ENCODE measurements at places on chromosomes 2 and 18.

DNA sequence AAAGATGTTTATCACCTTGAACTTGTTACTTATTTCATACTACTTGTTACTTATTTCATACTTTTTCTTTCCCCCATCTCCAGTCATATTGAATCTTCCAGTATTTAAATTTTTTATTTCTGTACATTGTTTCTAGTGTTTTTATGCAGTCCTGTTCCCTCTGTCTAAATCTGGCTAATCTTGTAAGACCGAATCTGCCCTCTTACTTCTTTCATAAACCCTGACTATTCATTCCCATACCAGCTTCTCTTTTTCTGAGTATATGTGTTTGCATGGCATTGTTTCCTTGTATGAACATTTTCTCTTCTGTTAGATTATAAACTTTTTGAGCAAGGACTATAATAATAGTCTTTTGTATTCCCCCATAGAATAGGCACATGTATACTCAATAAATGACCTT, 131.7 kb downstream of the TAF4B start:
- no peak for DNase-seq

GRCh38 chr2:195533771-195534642, 123.0 kb upstream of the SLC39A10 start:
- no peak for DNase-seq

DNA sequence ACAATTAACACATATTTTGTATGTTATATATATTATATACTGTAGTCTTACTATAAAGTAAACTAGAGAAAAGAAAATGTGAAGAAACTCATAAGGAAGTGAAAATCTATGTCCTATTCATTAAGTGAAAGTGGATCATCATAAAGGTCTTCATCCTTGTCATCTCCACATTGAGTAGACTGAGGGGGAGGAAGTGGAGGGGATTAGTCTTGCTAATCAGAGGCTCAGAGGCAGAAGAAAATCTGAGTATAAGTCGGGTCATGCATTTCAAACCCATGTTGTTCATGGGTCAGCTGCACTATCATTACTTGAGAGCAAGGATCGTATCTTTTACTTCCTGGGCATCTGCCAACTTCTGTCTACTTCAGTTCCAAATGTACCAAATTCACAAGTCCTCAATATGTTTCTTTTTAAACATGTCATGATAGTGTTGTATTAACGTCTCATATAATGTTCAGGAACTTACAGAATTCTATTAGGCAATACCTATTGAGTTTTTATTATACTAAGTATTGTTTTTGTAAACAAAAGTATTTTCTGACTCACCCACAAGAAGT, 208.9 kb upstream of the BOD1L2 start:
- DNase-seq, result no peak

- DNase-seq, result no peak
Observed at GRCh38 chr2:74685408-74685807, 31.4 kb downstream of the SEMA4F start.

- DNase-seq, result no peak
Observed at GRCh38 chr2:62727259-62727867, 21.9 kb downstream of the EHBP1 start.

DNA sequence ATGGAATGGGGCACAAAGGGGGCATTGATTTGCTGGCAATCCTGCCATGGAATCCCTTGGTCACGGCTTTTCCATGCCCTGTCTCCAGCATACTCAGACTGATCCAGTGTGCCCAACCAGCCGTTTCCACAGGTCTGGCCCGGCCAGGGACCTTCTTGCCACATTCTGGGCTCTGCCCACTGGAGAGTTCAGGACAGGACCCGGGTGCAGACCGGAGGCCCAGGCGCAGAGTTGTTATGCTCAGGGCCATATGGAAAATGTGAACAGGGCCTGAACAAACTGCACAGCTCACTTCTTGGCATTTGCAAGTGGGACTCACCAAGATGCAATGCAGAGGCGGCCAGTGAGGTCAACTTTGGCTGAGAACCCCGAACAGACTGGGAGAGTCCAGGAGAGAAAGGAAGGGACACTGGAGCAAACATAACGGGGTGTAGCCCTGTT, 15.6 kb upstream of the ASAP2 start:
- DNase-seq, result no peak

DNA sequence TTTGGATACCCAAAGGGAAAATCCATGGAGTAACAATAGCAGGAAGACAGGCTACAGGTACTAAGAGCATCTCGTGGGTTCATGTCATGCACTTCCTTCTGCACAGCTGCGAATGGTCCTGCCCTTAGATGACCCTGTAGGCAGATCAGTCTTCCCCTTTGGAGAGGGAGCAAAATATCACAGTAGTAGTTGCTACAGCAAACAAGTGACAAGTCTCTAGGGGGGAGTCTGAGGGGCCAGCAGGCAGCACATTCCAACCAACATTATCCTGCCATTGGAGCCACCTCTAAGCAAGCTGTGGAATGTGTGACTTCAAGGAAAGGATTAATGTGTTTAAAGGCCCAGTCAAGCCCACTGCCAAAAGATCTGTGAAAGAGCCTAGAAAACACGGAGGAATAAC, 273.2 kb upstream of the PARD3B start:
- DNase-seq, result no peak

DNA sequence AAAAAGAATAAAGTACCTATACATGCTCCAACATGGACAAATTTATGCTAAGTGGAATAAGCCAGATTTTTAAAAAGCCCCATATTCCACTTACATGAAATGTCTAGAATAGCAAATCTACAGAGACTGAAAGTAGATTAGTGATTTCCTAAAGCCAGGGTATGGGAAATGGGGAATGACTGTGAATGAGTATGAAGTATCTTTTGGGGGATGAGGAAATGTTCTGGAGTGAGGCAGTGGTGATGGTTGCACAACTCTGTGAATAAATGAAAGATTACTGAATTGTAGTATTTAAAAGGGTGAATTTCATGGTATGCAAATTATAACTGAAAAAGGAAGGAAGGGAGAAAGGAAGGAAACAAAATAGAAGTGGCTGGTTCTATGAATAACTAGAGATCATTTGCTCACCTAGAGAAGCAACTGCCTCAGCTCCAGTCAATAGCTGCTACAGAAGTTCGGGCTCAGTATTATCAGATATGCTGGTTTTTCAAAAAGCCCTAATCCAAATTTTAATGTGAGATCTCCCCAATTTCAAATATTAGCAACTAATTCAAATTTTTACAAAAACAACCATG, 39.3 kb downstream of the MAP3K2 start:
- no peak for DNase-seq

GRCh38 chr2:47558768-47559684, 156.1 kb downstream of the MSH2 start:
- DNase-seq, result no peak

DNA sequence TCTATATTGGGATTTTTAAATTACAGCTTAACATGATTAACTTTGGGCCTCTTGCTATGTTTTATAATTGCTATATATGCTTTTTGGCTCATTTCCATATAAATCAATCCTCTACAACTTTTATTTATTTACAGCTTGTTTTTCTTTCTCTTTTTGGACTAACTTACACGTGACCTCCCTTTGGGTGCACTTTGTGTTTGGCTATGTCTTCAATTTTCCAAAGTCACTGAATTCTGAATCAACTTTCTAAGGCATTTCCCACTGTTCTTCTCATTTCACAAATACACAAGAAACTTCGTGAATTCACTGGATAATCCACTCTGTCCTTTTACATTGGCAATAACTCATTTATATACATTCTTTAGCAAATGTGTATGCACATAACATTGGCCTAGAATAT, 5.4 kb upstream of the CPS1 start:
- no peak for DNase-seq

- DNase-seq, result no peak
Observed at GRCh38 chr2:67799886-67800285, 262.9 kb downstream of the C1D start.

DNA sequence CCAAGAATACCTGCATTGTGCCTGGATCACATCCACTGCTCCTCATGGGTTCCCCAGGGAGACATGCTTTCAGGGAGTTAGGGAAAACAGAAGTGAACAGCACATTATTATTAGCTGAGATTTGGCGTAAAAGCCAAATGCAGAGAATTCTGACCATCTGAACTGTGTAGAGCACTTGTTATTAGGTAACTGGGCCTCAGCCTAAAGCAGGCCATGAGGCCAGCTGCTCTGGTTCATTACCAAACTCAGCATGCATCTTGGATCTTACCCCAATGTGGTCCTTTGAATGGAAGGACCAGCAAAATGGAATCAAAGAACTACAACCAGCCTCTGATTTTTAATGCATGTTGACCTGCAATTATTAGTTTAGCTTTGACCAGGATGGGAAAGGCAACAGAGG, 322.3 kb downstream of the KCNS3 start:
- no peak for DNase-seq

DNA sequence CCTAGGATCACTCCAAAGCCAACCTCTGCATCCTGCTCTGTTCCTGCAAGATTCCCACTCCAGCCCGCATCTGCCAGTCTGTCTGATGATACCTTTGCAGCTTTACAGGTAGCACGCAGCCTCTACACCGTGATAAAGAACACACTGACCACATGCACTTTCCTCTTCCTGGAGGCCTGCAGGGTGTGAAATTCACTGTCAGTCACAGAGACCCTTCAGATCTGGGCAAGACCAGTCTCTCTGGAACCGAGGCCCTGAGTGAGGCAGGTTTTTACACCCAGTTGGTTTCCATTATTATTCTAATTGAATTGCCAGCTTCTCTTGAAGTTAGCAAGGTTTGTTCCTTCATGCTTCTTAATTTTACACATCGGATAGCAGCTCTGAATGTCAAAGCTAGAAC, 30.5 kb upstream of the TWIST2 start:
- DNase-seq, result no peak

DNA sequence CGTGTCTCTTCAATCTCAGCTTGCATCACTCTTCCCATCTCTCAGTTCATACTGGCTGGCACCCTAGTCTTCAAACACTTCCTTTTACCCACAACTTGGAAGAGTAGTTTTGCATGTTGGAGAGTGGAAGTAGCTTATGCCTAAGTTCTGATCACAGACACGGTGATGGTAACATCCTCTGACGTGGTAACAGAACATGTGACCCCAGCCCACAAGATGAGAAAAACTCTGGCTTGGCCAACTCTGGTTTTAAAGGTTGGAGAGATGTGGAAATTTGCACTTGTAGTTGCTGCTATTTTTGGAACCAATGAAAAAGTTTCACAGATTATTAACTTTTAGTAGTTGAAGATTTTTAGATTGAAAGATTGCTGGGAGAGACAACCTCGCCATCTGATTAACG, 155.4 kb upstream of the SLC35G4 start:
- DNase-seq, result no peak

- DNase-seq, result no peak
Observed at GRCh38 chr2:39094717-39095363, 26.0 kb downstream of the SOS1 start.

GRCh38 chr18:73986711-73987110, 160.9 kb downstream of the FBXO15 start:
- no peak for DNase-seq

- DNase-seq, result no peak
Observed at GRCh38 chr2:112625474-112626114, 20.1 kb upstream of the SLC20A1 start.

DNA sequence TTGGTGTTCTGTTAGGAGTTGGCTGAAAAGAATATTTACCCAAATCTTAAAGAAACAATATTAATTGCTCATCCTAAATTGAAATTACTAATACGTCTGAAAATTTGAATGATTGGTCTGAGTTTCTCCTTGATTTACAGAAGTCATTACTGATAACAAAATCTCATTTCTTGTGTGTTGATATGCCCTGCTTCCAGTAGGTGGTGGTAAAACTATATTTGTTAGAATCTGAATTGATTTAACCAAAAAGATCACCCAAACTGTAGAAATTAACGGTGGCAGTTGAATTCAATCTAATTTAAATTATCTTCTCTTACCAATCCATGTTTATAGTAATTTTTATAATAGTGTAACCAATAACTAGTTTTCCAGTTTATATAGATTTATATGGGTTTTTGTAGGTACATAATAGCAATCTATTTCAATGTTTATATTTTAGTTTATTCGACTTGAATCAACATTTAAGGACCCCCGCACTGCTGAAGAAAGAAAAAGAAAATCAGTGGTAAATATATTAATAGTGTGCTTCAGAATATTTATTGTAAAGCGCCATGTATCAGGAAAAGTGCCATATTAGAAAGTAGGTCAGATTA, 38.3 kb downstream of the PAPOLG start:
- DNase-seq, result no peak

DNA sequence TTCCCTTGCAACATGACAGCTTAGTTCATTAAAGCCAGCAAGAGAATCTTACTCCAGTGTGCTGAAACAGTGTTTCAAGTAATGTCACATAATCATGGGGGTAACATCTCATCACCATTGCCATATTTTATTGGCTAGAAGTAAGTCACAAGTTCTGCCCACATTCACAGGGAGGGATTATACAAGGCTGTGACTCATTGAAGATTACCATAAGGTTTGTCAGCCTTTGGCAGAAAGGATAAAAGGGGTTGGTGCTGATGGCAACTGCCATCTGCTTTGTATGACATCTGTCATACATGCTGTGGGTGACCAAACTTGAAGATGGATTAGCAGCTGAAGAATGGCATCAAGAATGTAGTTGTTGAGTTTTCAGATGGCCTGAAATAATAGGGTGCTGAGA, 61.2 kb downstream of the KCNE4 start:
- no peak for DNase-seq

DNA sequence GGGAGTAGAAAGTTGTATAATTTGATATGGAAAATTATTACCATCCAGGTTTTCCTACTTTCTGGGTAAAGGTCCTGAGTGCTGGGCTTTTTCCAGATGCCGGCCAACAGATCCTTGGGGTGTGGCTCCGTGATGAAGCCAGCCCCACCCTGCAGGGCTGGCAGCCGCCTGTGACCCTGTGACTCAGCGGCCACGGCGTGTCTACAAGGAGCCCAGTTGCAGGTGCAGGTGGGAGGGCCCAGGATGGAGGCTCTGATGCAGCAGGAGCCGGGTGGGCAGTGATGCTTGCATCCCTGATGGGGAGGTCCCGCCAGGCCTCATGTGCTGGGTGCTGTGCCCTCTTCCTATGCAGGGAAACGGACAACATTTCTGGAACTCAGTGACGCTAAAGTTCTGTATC, 96.0 kb upstream of the ALKAL2 start:
- no peak for DNase-seq

DNA sequence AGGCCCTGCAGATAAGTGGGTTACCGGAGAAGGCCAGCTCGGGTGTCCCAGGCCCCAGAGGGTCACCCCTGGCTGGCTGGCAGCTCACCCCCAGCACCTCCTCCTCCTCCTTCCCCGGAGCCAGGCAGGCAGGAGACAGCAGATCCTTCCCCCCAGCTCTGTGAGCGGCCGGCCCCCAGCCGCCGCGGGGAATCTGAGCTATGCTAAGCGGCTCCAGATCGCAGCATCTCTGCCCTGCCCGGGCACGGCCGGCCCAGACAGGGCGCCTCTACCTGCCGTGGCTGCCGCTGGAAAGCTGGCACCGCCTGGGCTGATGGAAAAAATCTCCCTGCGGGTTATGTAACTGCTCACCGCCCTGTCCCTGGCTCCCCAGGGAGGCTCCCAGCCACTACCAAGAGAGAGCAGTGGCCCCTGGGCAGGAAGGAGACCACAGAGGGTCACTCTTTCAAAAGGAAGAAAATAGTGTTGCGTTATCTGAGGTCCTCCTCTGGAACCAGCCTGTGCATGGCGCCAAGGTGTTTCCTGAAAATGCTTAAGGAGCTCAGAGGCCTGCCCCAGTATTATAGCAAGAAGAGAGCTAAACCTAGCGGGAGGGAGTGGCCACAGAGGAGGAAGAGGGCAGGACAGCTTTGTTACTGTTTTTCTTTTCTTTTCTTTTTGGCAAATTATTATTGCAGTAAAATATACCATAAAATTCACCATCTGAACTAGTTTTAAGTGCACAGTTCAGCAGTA, 179.0 kb downstream of the SMAD7 start:
- no peak for DNase-seq

- no peak for DNase-seq
Observed at GRCh38 chr18:12686100-12686499, 16.4 kb downstream of the CEP76 start.

Data from glomerular endothelial cell (primary cell).